Lung (tissue), 17 donors: ENCODE measurements at places on chromosomes 11 and 22.

- DNase-seq: no peak
These were observed 26.5 kb upstream of the SOX6 start for GRCh38 chr11:16382638-16383380.

DNA sequence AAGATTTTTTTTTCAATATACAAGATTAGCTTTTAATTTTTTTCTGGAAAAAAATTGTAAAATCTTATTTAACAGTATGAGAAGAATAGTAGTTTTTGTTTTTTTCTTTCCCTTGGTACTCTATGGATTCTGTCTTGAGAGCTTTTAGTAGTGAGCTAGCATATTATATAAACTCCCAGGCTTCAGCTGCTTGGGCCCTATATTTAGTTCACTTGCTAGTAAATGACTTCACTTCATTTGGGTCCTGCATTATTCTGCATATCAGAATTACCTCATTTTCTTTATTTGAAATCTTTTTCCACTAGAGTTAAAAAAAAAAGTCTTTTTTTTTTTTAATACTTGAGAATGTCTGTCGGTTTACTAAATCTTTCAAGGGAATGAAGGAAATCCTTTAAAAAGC, 33.1 kb downstream of the HIPK3 start:
- no peak for DNase-seq

DNA sequence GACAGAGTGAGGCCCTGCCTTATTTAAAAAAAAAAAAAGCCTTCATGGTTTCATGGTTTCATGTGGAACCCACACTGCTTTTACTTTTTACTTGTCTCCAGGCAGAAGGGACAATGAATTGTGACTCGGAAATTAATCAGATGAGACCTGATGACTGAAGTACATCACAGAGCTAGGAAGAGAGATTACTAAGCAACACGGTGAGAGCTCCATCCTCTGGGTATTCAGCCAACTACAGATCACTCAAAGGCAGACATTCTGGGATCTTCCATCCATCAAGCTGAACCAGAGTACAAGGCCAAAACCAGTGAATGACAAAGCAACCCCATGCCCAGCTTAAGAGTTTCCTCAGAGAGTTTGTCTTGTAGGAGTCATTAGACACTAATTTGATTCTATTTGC, 433.2 kb downstream of the SOX6 start:
- no peak for DNase-seq

DNA sequence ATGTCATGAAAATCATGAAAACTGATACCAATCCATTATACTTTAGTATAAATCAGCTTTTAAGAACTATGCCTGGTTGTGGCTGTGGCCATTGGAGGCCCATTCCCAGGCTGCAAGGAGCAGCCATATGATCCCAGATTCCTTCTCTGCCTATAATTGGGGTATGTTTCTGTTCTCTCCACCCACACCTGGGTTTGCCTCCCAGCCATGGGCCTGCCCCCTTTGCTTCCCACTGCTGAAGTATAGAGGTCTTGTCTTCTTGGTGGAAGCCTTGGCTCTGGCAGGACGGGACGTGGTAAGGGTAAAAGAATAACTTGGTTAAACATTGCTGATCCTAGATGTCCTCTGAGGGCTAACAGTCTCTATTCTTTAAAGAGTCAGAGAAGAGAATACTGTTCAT, 2.4 kb downstream of the MICAL2 start:
- no peak for DNase-seq

- peak; percentile 58 for DNase-seq
These were observed 98.8 kb downstream of the BCR start for GRCh38 chr22:23278883-23279675.

DNA sequence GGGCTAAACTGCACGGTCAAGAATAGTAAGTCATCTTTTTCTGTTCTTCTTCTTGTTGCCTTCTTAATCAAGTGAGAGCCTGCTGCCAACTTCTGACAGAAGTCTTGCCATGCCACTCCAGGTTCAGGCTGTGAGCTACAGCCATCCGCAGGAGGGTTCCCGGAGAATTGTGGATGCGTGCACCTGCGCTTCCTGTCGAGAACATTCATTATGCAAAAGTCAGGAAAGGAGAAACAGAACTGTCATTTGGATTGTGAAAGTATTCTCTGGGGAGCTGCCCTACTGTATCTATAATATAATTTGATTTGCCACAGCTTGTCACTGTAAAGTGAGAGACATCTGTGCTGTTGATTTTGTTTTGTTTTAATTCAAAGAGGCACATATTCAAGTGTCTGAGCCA, 12.3 kb downstream of the IL17RA start:
- no peak for DNase-seq

GRCh38 chr11:16876837-16877236, 137.4 kb downstream of the PLEKHA7 start:
- DNase-seq: no peak

- DNase-seq: peak; percentile 51
These were observed 279.9 kb downstream of the TENM4 start for GRCh38 chr11:79160791-79161403.

DNA sequence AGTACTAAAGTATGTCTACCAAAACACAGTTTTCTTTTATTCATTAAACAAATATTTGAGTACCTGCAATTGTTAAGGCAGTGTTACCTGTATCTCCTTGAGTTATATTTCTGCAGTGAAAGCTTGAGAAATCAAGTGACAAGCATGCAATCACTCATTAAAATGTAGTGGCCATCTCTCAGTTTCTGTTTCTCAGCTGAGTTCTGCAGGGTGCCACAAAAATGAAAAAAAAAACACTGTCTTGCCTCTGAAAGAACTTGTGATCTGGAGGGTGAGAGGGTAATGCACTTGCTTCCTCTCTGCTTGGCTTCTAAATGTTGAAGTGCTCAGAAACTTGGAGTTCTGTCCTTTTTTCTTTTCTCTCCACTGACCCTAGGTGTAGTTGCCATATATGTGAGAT, 6.8 kb downstream of the QSER1 start:
- no peak for DNase-seq

DNA sequence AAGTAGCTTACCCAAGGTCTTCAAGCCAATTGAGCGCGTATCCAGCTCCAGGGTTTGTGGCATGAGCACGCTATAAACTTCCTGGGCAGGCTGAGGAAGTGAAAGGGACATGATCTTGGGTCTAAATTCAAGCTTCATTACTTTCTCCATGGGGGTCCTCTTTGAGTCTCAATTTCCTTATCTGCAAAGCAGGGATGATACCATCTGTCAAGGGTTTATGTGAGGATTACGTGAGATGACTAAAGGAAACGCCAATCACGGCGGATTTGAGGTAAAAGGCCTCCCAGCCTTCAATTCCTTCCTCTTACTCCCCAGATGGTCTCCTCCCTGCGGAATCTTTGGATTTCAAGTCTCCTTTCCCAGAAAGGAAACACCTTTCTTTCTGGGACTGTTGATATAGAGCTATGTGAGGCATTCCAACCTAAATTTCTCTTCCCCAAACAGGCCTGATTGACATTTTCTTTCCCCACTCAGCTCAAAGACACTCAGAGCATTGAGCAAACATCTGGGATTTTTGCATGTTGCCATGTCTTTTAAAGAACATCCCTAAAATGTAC, 474.4 kb downstream of the INSC start:
- no peak for DNase-seq

DNA sequence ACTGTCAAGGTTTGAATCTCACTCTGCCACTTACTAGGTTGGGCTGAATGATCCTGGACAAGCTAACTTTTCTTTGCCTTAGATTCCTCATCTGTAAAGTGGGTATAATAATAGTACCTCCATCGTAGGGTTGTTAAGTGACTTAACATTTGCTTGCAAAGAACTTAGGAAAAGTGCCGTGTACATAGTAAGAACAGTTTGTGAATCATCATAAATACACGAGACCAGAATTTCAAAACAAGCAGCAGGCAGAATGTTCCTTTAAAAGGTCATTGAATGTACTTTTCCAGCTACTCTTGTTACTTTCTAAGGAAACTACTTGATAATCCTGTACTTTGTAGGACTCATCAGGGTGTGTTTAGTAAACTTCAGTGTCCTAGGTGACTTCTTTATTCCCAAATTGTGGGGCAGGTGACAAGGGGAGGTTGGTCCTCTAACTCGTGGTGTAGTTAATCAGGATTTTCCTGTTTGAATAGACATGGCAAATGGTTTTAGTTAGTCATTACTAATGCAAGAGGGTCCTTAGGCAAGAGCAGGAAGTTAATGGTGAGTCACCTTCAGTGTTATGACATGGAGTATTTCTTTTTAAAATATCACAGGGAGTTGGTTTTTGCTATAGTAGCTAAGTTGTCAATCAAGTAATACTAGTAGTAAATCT, 67.9 kb downstream of the YAP1 start:
- no peak for DNase-seq

- peak; percentile 83 for DNase-seq
These were observed 10.8 kb upstream of the C11orf96 start for GRCh38 chr11:43931717-43932039.

GRCh38 chr11:88555829-88556202, 218.3 kb upstream of the CTSC start:
- DNase-seq: no peak

DNA sequence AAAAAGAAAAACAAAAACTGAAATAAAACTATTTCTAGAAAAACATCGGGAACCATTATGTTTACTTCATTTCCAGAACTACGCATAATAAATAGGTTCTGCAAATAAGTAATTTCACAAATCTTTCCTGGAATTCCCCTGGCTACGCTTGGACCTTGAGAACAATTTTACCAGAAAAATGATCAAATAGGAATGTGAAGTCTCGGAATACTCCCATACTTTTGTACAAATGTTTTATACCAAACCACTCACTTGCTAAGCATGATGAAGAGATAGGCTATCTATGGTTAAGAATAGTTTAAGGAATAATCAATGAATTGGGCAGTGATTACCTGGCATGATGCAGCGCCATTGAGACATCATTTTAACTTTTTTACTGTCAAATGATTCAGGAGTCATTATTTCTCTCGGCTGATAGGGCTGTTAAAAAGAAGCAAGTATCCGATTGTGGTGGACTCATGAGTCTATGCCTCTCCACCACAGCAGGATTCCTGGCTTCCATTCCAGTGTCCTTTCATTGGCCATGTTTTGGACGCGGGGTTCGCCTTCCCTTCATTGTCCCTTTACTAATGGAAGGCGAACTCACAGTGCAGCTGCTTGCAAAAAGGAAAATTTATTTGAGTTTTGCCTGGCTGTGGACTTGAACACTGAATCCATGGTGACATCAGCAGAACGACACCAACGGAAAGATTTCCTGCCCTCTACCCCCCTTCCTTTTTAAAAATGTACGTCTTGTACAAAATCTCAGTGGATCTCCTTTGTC, 39.9 kb upstream of the BLID start:
- DNase-seq: no peak

- DNase-seq: no peak
These were observed 145.7 kb upstream of the TEAD1 start for GRCh38 chr11:12528487-12528886.

- no peak for DNase-seq
These were observed 8.0 kb downstream of the TUBGCP6 start for GRCh38 chr22:50236731-50237409.
